ENCODE measurements at places on chromosomes 4 and X.

DNA sequence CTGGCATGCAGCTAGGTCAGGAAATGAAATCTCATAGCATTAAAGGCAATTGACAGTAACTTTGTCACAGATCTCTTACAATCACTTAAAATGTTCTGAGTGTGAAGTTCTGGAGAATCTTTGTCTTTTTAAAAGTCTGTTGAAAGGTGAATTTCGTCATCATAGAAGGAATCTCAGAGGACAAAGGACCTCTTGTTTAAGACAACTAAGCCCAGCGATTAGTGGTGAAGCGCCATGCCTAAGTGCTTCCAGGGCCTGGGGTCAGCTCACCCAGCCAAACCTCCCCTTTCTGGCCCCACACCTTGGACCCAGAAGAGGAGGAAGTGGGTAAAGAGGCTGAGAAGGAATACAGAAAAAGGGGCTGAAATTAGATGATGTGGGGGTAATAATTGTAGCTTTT is 8.5 kb downstream of the FRMD7 start:
- DNase-seq: no peak

DNA sequence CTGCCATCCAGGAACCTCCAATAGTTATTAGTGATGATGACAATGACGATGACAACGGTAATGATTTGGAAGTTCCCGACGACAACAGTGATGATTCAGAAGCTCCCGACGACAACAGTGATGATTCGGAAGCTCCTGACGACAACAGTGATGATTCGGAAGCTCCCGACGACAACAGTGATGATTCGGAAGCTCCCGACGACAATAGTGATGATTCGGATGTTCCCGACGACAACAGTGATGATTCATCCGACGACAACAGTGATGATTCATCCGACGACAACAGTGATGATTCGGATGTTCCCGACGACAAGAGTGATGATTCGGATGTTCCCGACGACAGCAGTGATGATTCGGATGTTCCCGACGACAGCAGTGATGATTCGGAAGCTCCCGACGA is 14.7 kb downstream of the CXCR3 start:
- DNase-seq: peak; percentile 13

- no peak for DNase-seq
These were observed 34.2 kb downstream of the ZFYVE28 start for GRCh38 chr4:2384245-2384644.

DNA sequence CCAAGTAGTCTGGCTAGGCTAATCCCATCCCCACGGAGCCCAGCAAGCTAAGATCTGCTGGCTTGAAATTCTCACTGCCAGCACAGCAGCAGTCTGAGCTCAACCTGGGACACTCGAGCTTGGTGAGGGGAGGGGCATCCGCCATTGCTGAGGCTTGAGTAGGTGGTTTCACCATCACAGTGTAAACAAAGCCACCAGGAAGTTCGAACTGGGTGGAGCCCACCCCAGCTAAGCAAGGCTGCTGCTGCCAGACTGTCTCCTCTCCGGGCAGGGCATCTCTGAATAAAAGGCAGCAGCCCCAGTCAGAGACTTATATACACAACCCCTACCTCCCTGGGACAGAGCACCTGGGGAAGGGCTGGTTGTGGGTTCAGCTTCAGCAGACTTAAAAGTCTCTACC is 639.6 kb downstream of the IQCM start:
- DNase-seq: no peak

DNA sequence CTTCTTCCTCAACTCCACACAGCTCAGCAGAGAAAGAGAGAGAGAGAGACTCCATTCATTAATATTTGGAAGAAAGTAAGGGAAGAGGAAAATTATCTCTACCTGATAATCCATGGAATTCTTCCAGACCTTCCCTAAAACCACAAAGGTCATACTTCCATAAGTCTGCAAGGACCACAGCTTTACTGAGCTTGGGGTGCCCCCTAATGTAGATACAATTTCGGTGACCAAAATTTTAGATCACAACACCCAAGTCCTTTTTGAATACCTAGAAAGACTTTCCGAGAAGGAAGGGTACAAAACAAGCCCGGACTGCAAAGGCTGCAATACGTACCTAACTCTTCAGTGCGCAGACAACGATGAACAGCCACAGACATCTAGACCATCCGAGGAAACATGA is 523.9 kb downstream of the GLUD2 start:
- no peak for DNase-seq

DNA sequence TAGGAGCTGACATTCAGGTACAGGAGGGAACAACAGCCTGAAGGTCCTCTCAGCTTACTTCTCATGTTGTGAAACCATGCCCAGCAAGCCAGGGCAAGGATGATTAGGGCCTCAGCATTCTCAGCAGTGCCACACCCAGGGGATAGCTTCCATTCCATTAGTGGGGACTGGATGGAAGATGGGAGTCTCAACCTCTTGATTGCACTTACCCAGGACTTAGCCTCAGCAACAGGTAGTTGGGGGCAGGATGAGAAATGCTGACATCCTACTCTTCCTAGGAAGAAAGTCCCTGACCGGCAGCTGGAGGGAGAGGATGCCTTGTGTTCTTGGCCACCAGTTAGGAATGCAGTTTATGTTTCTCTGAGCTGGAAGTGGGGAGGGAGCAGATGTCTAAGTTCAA is 8.8 kb upstream of the BEX3 start:
- DNase-seq: no peak

- DNase-seq: peak; percentile 97
These were observed 44.4 kb downstream of the POLR2B start for GRCh38 chr4:57023104-57023503.

DNA sequence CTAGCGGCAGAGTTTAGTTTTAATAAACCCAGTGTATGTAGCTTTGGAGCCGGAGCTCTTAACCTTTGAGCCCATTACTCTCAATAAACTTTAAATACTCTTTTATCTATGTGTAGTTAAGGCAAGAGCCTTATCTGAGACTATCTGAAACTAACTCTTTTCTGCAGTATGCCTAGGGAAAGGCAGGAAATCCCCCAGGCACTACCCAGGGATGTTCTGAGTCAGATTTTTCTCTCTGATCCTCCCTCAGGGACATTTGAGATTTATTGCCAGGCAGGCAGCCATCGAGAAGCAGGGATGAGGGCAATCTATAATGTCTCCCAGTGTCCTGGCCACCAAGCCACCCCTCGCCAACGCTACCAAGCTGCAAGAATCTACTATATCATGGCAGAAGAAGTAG is 39.1 kb downstream of the HEPH start:
- no peak for DNase-seq

GRCh38 chr4:105471566-105472176 is 2.2 kb downstream of the PPA2 start:
- DNase-seq: peak; percentile 68

DNA sequence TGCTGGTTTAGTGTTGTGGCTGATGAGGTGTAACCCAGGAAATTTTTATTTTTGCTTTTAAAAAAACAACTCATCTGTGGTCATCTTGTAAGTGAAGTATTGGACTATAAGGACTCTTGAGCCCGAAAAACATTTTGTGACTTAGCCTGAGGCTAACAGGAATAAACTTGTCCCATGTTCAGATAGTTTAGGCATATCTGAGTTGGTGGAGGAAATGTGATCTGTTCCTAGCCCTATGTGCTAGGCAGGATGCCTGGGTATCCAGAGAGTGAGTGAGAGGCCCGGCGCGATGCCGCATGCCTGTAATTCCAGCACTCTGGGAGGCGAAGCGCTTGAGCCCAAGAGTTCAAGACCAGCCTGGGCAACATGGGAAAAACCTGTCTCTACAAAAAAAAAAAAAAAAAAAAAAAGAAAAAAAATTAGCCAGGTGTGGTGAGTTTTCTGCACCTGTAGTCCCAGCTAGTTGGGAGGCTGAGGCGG is 3.7 kb downstream of the SMS start:
- no peak for DNase-seq

DNA sequence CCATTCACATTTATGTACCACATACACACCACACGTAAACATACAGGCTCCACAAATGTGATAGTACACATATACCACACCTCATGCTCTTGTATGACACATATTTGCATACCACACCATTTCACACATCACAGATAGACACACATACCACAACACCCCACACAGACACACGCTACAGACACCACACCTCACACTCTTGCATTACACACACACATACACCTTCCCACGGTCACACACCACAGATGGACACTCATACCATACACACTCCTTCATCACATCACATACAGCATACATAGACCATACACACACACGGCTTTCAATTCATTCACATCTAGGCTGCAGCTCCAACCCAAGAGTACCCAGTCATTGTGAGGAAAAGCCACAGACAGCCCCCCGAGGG is 222.5 kb upstream of the RPL34 start:
- no peak for DNase-seq

GRCh38 chr4:7924570-7924969 is 15.1 kb downstream of the AFAP1 start:
- no peak for DNase-seq

GRCh38 chr4:56123051-56123450 is 174.3 kb downstream of the CEP135 start:
- no peak for DNase-seq

- DNase-seq: no peak
These were observed 80.2 kb downstream of the GRIA2 start for GRCh38 chr4:157300701-157301100.

GRCh38 chr4:152684007-152684406 is 4.2 kb upstream of the TMEM154 start:
- no peak for DNase-seq

GRCh38 chr4:57094832-57095223 is 15.4 kb downstream of the IGFBP7 start:
- DNase-seq: peak; percentile 70

Measured in fibroblast of skin of right quadriceps (primary cell).